Ascending aorta (tissue), 2 donors: ENCODE measurements at places on chromosomes 4 and X. TPM values are rescaled to one million over a fixed set of nuclear protein-coding genes. Genes with fewer than 3 reads are reported as not detected.

The TEX13B gene
- total RNA-seq = not detected

The SMIM43 gene
- not detected for total RNA-seq

The AFF2 gene
- 2.3 TPM for total RNA-seq

The BTK gene
- total RNA-seq = 0.64 TPM

The EPHA5 gene
- not detected for total RNA-seq

The DMRTC1B gene
- not detected for total RNA-seq

The PCDH18 gene
- total RNA-seq = 31.6 TPM

The SLC49A3 gene
- 17.7 TPM for total RNA-seq

The KIAA1210 gene
- under 0.01 TPM for total RNA-seq

The PAGE1 gene
- total RNA-seq = not detected

DNA sequence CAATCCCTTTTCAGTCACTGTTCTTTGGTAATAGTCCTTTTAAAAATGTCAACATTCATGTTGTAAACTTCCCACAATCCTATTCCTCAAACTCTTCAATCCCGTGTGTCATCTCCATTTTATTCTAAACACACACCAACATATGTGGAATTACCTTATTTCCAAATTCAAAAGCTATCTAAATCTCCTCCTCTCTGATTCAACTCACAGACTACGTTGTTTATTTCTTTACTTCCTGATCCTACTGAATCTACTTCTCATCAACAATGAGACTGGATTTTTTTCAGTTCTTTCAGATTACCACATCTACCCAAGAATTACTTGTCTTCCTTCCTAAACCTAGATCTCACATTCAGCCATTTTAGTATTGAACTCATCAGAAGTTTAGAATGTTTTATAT, 188.2 kb downstream of the GABRB1 start:
- DNase-seq = no peak

- DNase-seq = no peak
Measured at GRCh38 chr4:16785793-16786527, 112.5 kb downstream of the LDB2 start.

DNA sequence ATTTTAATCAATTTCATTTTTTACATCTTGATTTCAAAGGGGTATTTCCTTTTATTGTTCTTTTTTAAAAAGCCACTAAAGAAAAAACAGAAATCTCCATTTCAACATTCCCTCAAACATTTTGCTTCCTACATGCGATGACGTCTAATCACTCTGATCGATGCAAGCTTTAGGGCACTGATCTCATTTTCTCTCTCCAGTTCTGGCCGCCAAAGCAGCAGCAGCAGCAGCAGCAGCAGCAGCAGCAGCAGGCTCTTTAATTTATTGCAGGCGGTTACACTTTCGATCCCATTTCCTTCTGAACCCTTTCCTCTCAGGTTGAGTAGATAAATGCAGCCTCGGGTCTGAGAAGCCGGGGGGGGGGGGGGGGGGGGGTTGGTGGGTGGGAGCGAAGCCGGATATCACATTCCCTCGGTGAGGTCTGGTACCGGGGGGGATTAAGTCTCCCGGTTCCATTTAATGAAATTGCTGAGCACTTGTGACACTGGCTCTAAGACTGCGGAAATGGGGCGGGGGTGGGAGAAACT, 3.4 kb upstream of the PCDH7 start:
- no peak for DNase-seq

- DNase-seq = no peak
Measured at GRCh38 chr4:120105472-120105871, 38.8 kb upstream of the MAD2L1 start.

GRCh38 chrX:34624416-34624815, 32.7 kb downstream of the TMEM47 start:
- DNase-seq = no peak

- no peak for DNase-seq
Measured at GRCh38 chr4:40536032-40536431, 93.6 kb downstream of the RBM47 start.

GRCh38 chrX:149827254-149827653, 45.5 kb downstream of the MAGEA9 start:
- DNase-seq = no peak

DNA sequence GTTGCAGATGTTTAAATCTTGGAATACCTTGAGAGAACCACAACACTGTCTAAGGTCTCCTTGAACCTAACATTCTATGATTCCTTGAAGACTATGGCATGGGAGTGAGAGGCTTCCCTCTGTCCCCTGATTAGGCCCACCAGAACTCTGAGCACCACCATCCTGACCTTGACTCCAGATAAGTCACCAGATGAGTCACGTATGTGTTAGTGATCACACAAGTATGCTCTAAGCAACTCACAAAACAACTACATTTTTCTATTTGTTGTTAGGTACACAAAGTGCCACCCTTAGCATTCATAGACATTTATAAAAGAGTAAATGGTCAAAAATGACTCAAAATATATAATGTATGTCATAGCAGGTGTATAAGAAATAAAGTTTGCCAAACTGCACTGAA, 252.9 kb upstream of the CXXC4 start:
- DNase-seq = no peak

GRCh38 chr4:114025176-114025777, 45.8 kb upstream of the ARSJ start:
- DNase-seq = no peak

DNA sequence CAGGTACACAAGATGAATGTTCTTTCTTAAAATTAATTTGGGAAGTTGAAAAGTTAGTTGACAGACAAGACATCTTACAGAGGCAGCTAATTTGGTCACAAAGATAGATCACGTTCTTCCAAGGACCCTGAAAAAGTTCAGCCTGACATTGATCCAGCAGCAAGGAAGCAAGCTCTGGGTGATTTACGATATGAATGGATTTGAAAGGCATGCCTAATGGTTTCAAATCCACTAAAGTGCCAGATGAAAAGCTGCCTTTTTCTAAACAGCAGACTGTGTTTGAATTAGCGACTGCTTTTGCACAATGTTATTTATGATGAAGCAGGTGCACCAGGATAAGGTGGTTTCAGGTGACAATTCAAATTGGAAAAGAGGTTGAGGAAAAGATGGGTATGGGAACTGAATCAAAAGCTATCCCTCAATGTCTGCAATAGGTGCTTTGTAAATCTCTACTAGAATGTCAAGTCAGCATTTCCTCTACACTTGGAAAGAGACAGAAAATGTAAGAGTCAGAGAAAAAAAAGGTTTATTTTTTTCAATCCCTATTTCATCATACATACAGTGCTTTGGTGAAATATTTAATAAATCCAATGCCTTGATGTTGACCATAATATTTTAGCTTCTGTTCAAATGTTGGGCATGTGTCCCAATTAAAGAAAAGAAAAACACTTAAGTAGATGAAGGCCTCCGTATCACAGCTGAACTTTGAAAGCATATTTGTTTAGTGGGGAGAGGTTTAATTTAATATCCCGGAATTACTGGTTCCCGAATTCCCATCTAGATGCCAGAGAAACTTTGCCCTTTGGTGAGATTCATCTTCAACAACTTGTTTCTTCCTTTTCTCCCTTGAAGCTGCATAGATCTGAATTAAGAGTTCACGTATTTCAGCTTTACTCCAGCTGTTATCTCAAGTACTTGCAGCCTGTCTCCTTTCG, 6.0 kb downstream of the RASGEF1B start:
- DNase-seq = no peak

GRCh38 chrX:85922821-85923220, 124.5 kb downstream of the CHM start:
- no peak for DNase-seq

DNA sequence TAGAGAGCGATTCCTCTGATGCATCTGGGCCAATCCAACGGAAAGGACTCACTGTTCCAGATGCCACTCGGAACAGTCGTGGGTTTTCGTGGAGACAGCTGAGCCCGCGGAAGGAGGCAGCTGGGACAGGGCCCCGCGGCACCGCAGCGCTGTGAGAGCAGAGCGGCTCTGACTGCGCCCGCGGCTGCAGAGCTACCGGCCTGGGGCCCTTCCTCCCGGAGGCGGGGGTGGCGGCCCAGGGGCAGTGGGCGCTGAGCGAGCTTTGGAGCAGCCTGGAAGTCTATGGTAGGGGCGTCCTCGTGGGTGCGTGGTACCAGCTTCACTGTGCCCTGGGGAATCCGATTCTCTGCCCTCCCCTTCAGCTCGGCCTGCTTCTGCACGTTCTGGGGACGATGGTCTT, 24.9 kb downstream of the CLDN34 start:
- no peak for DNase-seq

GRCh38 chr4:76087007-76087769, 12.7 kb downstream of the ART3 start:
- no peak for DNase-seq

GRCh38 chrX:8273451-8273895, 102.4 kb upstream of the VCX2 start:
- no peak for DNase-seq

- DNase-seq = no peak
Measured at GRCh38 chr4:152784490-152785350, 5.0 kb downstream of the ARFIP1 start.

GRCh38 chrX:47614618-47615017, 5.0 kb downstream of the SYN1 start:
- no peak for DNase-seq

GRCh38 chrX:20067709-20068561, 48.8 kb downstream of the MAP7D2 start:
- DNase-seq = peak; percentile 39

DNA sequence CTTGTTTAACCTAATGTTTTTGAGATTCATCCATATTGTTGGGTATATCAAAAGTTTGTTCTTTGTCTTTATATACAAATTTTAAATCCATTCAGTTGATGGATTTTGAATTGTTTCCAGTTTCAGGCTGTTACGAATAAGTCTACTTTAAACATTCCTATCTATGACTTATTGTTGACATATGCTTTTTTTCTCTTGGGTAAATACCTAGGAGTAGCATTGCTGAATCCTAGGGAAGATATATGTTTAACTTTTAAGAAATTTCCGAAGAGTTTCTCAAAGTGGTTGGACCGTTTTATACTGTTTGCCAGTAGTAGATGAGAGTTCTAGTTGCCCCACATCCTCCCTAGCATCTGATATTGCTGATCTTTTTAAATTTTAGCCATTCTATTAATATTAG, 60.9 kb upstream of the IL13RA1 start:
- no peak for DNase-seq
